Activated CD4-positive, CD25-positive, alpha-beta regulatory T cell (primary cell): ENCODE measurements at places on chromosomes 11 and 22.

- no peak for DNase-seq
These were observed 199.9 kb downstream of the IGLL1 start for GRCh38 chr22:23380230-23380573.

GRCh38 chr11:110133160-110133559, 40.0 kb downstream of the ZC3H12C start:
- no peak for DNase-seq

DNA sequence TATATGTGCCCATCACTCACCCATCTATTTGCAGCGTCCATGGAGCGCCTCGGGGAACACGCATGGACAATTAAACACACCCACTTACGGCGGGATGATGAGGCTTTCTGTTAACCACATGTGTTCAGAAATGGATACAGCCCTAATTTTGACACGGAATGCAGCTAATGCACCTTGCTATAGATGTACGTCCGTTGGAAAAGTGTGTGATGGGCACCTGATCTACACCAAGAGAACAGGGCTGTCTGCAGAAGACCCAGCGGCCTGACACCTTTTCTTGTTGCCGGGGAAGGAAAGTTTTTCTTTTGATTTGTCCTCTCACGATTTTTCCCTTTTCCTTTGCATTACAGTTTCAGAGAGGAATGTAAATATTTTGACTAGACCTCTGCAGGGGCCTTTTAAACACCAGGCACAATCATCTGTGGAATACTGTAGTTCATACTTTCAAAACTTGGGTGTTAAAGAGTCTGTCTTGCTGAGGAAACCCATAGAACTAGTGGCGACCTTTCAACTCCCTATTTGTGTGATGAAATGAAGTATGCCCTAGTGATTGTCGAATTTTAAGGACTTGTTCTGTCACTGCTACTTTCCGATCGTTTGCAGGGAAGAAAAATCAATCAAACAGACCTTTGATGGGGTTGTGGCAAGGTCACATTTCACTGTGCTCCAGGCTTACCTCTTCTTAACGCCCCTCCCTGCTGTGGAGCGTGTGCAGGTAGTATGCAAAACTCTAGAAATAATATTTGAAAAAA, 16.5 kb upstream of the PAX6 start:
- DNase-seq: no peak

DNA sequence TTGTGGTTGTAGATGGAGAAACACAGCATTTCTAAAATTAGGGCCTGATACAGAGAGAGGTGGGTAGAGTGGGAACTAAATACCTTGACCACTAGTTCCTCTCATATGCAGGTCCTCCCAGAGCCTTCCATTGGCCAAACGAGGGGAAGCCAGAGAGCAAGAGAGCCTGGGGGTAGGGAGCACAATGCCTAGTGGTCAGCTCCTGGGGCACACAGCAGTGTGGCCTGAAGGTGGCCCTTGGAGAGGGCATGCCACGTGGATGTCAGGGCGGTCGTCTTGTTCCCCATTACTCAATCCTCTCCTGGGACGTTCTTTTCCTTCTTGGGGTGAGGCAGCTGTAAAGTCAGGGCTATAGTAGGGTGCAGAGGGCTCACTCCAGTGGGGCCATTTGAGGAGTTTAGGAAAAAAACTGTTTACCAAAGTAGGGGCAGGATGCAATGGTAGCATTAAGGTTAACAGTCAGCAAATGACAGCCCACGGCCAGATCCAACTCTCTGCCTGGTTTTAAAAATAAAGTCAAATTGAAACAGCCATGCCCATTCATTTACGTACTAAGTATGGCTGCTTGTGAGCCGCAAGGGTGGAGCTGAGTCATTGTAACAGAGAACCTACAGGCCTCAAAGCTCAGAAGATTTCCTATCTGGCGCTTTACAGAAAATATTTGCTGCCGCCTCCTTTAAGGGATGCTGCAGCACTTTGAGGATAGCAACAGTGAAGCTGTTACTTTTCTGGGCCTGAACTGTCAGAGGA, 7.6 kb downstream of the MYO18B start:
- DNase-seq: no peak

- no peak for DNase-seq
These were observed 946.2 kb downstream of the BRD1 start for GRCh38 chr22:48881326-48881980.

GRCh38 chr22:45223304-45224117, 17.2 kb downstream of the KIAA0930 start:
- DNase-seq: no peak

DNA sequence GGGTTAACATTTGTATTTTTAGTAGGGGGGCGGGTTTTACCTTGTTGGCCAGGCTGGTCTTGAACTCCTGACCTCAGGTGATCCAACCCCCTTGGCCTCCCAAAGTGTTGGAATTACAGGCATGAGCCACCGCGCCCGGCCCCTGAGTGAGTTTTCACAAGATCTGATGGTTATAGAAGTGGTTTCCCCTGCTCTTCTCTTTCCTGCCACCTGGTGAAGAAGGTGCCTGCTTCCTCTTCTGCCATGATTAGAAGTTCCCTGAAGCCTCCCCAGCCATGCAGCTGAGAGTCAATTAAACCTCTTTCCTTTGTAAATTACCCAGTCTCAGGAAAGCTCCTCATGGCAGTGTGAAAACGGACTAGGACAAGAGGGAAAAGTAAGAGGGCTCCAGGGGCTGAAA, 259.1 kb upstream of the PLET1 start:
- no peak for DNase-seq

GRCh38 chr11:110027627-110028371, 65.4 kb upstream of the ZC3H12C start:
- no peak for DNase-seq
